RKO (cell line): ENCODE measurements at places on chromosomes 2 and 18.

- DNase-seq, result no peak
These were observed 387.2 kb upstream of the CWC22 start for GRCh38 chr2:180394305-180394704.

GRCh38 chr2:200741468-200742202 lies 70.1 kb upstream of the BZW1 start:
- no peak for DNase-seq

GRCh38 chr2:177270531-177270930 lies 6.0 kb upstream of the NFE2L2 start:
- DNase-seq, result no peak

GRCh38 chr18:49305688-49306336 lies 154.6 kb downstream of the DYM start:
- DNase-seq, result no peak

GRCh38 chr2:21642647-21643046 lies 518.9 kb downstream of the TDRD15 start:
- DNase-seq, result no peak

DNA sequence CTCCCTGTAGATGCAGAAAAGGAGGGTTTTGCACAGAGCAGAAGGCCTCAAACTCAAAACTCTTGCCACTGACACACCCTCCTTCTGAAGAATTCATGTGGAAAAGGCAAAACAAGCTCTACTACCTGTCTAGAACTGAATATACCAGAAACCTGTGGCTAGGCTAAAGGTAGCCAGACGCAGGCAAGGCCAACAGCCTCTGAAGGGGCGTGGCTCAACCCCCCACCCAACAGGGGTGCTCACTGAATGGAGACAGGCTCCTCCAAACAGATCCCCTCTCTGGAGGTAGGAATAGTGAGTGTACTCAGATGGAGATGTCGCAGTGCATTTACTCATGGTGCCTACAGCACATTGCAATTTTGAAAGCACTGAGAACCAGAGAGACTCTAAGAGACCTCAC lies 3.0 kb upstream of the STK17B start:
- DNase-seq, result no peak

DNA sequence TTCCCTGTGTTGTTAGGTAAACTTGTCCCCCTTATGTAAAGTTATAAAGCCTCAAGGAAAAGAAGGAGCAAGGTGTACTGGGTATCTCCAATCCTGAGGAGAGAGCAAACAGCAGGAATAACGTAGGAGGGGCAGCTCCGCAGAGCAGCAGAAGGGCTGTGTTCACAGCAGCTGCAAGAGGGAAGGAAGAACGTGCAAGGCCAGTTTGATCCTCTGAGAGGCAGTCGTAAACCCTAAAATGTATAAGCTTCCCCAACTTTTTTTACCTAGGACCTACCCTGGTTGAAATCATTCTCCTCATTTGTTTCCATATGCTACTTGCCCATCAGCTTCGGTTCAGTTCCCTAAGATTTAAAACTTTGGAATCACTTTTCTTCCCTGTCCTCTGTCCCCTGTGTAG lies 51.9 kb upstream of the MAP3K20 start:
- no peak for DNase-seq

- no peak for DNase-seq
These were observed 455.1 kb upstream of the DDX18 start for GRCh38 chr2:117359266-117359914.

DNA sequence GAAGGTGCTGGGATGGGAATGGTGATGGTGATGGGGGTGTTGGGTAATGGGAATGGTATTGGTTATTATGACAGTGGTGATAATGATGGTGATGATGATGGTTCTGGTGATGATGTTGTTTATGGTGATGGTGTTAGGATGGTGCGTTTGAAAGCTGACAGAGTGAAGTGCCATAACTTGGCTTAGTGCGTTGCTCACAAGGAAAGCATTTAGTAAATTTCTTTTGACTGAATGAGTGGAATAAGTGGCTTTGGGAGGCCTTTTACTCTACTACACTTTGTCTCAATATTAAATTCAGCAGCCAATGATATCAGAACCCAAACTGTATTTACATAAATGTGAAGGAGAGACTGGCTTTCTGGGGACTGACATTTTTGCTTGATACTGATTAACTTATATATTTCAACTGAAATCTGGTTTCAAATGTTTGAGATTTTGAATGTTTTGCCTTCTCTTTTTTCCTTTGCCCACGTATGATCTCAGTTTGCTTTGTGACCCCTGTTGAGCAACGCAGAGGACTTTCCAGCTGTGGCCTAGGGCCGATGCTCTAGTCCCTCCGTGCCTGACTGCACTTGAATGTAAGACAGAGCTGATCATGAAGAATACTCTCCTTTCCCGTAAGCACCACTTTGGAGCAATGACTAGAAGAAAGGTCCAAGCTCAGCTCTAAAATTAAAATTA lies 128.5 kb upstream of the SH3BP4 start:
- no peak for DNase-seq

DNA sequence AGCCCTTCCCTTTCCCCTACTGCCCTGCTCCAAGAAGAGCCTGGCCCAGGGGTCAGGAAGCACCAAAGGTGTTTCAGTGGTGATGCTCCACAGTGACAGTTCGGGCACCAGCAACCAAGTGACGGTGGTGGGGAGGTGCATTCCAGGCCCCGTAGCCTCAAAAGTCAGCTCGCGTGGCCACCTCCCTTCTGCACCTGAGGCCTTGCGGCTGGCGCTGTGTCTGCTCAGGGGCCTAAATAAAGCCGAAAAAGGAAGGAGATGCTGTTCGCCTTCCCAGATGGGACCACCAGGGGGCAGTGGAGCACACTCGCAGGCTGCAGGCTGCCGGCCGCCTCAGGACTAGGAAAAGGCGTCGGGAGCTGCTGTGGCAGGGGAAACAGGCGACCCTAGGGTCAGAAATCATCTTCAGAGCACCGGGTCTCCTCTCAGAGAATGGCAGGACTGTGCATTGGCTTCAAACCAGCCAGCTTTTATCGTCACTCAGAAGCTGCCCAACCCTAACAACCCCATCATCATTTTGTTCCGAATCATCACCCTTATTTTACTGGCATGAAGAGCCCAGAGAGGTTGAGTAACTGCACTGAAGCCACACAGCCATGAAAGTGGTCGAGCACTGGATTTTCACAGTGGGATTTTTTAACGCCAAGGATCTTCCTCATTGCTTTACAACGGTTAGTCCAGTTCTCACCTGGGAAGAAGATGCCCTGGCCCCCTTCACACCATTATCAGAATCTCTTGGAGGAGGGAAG lies 213.0 kb upstream of the CELF4 start:
- DNase-seq, result peak; percentile 39

GRCh38 chr2:55013936-55014335 lies 36.3 kb downstream of the RTN4 start:
- no peak for DNase-seq

DNA sequence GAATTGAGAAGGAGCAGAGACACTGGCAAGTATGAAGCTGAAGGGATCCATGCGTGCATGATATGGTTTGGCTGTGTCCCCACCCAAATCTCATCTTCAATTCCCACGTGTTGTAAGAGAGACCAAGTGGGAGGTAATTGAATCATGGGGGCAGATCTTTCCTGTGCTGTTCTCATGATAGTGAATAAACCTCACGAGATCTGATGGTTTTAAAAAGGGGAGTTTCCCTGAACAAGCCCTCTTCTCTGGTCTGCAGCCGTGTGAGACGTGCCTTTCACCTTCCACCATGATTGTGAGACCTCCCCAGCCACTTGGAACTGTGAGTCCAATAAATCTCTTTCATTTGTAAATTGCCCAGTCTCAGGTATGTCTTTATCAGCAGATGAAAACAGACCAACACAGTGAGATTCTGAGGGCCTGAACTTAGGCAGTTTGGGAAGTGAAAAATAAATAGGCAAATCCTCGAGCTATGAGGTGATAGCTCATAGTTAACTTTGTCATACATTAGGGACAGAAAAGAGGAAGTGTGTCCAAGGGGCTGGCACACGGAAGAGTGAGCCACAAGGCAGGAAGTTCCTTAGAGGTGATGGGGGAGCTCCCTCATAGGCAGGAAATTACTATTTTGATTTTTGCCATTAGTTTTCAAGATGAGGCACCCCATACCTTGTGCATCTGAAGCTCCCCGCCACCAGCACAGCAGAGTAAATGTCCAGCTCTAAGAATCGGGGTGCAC lies 658.8 kb upstream of the ID2 start:
- DNase-seq, result no peak

GRCh38 chr18:987325-988186 lies 82.9 kb downstream of the ADCYAP1 start:
- DNase-seq, result no peak

GRCh38 chr18:48367557-48367956 lies 41.6 kb downstream of the ZBTB7C start:
- no peak for DNase-seq

- DNase-seq, result no peak
These were observed 322.3 kb upstream of the EPAS1 start for GRCh38 chr2:45974762-45975408.

DNA sequence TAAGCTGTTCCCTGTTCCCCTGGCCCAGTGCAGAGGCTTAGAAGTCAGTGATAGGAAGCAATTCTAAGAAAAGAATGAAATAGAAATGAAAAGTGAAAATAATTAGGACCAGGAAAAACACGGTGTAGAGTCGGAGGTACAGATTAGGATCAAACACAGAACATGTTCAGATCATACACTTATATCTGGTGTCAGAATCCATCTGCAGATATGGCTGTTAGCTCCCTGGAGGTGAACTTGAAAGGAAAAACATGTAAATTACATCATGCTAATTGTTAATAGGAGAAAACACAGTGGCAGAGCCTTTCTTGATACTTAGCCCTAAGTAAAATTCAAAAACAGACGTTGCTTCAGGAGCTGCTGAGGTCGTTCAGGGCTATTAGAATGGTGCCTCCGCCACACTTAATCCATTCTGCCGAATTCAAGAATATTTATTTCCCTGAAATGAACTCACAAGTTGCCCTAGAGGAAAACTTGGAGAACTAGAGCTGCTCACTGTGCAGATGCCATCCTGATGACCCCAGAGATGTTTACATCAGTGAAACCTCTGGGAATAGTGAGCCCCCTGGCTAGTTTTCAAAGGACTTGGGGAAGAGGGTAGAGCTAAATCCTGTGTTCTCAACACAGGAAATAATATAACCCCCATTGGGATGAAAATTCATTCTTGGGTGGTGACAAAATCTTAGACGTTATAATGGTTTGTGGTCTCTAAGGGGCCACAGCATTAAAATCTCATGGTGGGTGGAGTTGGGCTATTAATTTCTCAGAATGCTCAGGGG lies 27.5 kb downstream of the LPIN1 start:
- no peak for DNase-seq

GRCh38 chr2:161139098-161139987 lies 20.9 kb upstream of the TANK start:
- DNase-seq, result no peak

- no peak for DNase-seq
These were observed 364.3 kb upstream of the LRP1B start for GRCh38 chr2:142495141-142495540.

DNA sequence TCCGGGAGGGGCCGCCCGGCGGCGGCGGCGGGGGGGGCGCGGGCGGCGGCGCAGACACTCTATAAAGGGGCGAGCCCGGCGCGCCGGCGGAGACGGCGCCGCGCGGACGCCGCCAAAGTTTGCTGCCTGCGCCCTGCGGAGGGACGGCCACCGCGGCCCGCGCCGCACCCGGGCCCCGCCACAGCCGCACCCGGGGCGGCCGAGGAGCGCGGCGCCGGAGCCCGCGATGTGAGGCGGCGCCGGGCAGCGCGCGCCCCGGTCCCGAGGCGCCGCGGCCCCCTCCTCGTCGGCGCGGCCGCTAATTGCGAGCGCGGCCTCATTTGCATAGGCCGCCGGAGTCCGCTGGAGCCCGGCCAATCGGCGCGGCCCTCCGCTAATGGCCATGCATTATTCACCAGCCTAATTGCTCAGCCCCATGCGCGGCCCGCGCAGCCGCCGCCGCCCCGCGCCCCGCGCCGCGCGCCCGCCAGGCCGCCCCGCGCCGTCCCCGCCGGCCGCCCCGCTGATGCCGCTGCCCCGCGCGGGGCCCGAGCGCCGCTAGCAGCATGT lies at the start of gene SALL3:
SALL3 (plus strand) TSS at position 89 of the 549 bp plus-strand sequence; CDS start at position 546, 457 bp downstream.
- no peak for DNase-seq

GRCh38 chr2:239162141-239162821 lies 238.5 kb downstream of the HDAC4 start:
- DNase-seq, result no peak

DNA sequence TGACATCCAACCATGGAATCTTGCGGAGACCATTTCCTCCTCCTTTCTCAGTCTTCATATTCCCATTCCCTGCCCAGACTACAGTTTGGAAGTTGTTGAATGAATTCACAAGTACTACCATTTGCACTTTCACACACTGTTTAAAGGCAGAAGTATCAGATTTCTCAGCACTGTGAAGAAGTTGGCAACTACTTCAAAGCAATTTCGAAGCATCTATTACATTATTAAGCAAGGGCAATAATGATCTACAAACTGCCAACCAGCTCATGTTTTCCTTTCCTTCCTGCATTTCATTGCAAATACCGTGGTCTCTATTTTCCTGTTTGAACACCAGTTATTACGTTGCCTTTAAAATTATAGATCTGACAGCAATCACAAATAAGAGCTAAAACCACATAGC lies 105.5 kb downstream of the IRS1 start:
- DNase-seq, result no peak

DNA sequence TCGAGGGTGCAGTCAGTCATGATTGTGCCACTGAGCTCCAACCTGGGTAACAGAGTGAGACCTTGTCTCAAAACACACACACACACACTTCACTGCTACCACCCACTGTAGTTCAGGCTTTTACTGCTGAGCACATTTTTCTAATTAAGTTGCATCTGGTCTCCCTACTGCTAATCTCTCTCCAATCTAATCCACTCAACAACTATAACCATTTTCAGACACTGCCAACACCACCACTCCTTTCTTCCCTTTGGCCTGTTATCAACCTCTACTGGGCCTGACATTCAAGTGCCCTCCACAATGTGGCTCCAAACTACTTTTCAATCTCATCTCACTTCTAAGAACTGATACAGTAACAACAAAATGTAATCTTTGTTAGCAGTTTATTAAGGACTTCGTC lies 44.8 kb downstream of the RMP24 start:
- no peak for DNase-seq

- peak; percentile 63 for DNase-seq
These were observed 253.8 kb downstream of the TGIF1 start for GRCh38 chr18:3703732-3704176.

DNA sequence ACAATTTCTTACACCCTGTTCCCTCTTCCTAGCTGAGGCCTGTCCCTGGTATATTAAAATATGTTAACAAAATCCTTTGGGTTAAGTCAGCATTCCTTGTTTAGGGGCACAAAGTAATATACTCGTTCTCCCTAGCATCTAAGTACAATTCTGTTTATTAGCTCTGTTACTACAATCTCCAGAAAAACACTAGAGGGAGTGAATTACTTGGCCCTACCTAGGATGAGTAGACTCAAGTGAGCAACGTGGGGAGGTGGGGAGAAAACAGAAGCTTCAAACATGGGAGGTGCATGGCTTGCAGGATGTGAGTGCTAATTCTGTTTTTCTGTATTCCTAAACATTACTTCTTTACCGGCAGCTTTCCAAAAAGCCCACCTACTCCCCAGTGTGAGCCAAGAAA lies 89.7 kb downstream of the FSIP2 start:
- no peak for DNase-seq

- peak; percentile 55 for DNase-seq
These were observed 833 bp downstream of the AFG3L2 start for GRCh38 chr18:12376034-12376753.

- DNase-seq, result peak; percentile 80
These were observed at the start of gene TTC39C for GRCh38 chr18:24014062-24014985. TSS of gene TTC39C (plus strand) at chr18:24014754. CDS start at chr18:24014872, 118 bp downstream.
